Heart right ventricle (tissue), 16 donors: ENCODE measurements at places on chromosomes 12 and 14. TPM values are rescaled to one million over a fixed set of nuclear protein-coding genes. Genes with fewer than 3 reads are reported as not detected.
A peak's percentile ranks its signal among the peaks of the same experiment; 100 is the strongest.

- no peak for DNase-seq
Observed at GRCh38 chr14:61385002-61385685, 63.8 kb downstream of the PRKCH start.

Gene TUBA1A
- polyA plus RNA-seq: 45.2 TPM

DNA sequence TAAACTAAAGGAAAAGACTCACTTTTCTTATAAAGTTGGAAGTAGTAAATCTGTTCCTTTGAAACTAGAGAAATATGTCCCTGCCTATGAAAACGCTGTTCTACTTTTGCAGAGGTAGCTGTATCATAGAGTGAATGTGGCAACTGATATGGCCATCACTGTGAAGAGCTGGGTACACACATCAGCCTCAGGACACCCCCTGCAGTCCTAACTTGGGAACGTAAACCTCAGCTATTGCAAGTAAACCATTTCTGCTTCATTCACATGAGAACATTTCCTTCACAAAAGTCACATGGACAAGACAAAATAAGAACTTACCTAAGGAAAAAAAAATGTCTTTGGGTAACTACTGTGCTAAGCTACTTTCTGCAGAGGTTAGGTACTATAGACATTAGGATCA is 233.3 kb upstream of the PPFIA2 start:
- DNase-seq: no peak

- DNase-seq: no peak
Observed at GRCh38 chr12:3572560-3572959, 81.6 kb downstream of the PRMT8 start.

Gene GPR84
- polyA plus RNA-seq: 0.45 TPM

GRCh38 chr12:114311974-114312373 is 94.0 kb downstream of the TBX5 start:
- DNase-seq: peak; percentile 9

GRCh38 chr14:25411781-25412757 is 362.1 kb upstream of the STXBP6 start:
- DNase-seq: no peak

Gene SCAF11
- polyA plus RNA-seq: 15.1 TPM
